ENCODE measurements at places on chromosomes 1 and 21.

- no peak for DNase-seq
Measured at GRCh38 chr1:111747947-111748346, 7.8 kb upstream of the DDX20 start.

DNA sequence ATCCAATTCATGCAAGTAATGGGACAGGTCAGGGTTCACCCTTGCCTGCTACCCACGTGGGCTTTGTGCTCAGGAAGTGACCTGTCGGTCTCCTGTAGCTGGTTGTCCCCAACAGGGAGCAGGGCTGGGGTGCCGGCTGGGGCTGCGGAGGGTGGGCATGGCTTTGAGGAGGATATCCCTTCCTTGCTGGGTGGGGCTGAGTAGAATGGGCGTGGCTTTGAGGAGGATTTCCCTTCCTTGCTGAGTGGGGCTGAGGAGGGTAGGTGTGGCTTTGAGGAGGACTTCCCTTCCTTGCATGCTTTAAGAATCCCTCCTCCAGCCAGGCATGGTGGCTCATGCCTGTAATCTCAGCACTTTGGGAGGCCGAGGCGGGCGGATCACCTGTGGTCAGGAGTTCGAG lies 151.3 kb downstream of the CLIC6 start:
- no peak for DNase-seq

DNA sequence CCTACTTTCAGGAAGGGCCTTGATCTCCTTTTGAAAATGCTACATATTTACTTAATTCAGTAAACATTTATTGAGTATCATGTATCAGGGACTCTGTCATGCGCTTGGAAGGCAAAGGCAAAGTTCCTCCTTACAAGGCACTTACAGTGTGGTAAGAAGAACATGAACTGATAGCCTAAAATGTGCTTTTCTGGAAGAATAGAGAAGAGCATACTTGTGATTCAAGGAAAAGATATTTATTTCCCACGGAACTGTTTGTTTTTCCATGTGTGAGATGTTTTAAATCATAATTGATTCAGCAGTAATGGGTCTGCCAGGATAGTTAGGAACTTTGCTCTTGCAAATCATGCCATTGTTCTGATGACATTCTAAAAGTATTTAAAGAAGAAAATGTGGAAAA lies 110.1 kb upstream of the ZNHIT6 start:
- DNase-seq, result peak; percentile 82

DNA sequence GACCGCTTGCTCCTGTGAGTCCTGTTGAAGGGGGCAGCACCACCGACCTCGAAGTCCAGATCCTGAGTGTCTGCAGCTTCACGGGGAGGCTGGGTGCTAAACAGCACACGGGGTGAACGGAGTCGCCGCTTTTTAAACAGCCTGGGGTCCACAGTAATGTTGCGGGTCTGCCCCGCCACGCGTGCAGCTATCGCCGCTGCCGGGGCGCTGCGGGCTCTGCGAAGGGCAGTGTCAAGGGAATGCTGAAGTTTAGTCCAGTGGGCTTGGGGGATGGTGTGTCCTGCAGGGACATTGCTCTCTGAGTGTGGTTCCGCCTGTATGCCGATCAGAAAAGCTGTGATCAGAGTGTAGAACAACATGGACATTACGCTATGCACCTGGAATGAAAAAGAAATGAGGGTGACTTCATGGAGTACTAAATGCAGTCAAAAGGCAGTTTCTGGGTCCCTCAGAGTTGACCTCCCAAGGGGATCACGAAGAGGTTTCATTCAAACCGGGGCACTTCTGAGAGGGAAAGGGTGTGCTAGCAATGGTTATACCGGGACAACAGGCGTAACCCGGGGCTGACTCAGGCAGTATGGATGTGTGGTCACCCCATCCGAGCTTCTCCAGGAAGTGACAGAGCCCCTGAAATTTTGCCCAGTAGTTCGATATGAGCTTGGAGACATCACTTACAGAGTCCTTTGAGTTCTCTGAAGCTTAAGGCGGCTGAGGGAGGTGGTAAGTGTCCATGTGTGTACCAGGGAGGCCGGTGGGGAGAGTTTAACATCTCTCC lies 51.4 kb downstream of the NGF start:
- DNase-seq, result no peak

GRCh38 chr1:81547261-81547911 lies 253.3 kb upstream of the ADGRL2 start:
- no peak for DNase-seq

- no peak for DNase-seq
Measured at GRCh38 chr1:204413170-204413535, 1.5 kb upstream of the PPP1R15B start.

- DNase-seq, result no peak
Measured at GRCh38 chr1:56646611-56647010, 1.5 kb downstream of the PRKAA2 start.

- DNase-seq, result no peak
Measured at GRCh38 chr1:113451710-113452109, 61.4 kb downstream of the MAGI3 start.

- DNase-seq, result no peak
Measured at GRCh38 chr1:13922466-13923110, 222.6 kb downstream of the PRDM2 start.

DNA sequence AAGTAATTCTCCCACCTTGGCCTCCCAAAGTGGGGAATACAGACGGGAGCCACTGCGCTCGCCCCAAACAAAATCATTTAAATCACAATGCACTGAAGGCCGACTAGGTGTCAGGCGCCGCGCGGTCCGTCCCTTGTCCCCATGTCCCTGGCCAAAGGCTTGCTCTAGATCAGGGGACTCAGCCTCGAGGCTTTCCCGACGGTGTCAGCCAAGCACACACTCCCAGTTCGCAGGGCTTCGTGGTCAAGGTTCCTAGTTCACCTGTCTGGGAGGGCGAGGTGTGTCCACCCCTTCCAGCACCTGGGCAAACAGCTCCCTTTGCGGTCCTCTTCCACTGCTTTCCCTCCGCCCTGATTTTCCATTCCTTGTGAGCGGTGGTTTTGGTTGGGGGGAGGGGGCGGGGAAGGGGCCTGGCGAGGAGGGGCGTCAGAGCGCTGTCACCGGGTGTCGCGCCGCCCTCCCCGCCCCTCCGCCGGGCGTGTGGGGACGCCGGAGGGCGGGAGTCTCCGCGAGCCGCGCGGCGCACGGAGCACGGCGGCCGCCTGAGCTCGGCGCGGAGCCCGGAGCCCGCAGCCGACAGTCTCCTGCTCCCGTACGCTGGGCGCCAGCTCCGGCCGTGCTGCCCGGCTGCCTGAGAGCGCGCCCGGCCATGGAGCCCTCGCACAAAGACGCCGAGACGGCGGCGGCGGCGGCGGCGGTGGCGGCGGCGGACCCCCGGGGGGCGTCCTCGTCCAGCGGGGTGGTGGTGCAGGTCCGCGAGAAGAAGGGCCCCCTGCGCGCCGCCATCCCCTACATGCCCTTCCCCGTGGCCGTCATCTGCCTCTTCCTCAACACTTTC lies at the start of gene STUM:
Gene STUM (plus strand): TSS at position 509 of the 838 bp plus-strand sequence. CDS start 141 bp downstream, at position 650.
- DNase-seq, result no peak

DNA sequence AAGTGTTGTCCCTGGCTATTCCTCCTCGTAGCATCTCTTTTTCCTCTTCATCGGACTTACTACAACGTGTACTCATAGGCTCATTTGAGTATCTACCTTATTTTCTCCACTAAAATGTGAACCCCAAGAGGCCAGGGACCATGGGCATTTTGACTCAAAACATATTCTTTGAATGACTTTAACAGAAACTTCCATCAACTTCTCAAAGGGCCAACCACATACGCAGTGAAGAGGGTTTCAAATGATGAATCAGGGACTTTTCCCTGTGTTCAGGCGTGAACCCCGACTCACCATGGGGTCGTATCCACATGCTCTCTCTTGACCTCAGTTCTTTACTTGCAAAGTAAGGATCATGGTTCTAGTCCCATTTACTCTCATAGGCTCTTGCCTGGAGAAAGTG lies 20.2 kb upstream of the GPR137B start:
- DNase-seq, result no peak

DNA sequence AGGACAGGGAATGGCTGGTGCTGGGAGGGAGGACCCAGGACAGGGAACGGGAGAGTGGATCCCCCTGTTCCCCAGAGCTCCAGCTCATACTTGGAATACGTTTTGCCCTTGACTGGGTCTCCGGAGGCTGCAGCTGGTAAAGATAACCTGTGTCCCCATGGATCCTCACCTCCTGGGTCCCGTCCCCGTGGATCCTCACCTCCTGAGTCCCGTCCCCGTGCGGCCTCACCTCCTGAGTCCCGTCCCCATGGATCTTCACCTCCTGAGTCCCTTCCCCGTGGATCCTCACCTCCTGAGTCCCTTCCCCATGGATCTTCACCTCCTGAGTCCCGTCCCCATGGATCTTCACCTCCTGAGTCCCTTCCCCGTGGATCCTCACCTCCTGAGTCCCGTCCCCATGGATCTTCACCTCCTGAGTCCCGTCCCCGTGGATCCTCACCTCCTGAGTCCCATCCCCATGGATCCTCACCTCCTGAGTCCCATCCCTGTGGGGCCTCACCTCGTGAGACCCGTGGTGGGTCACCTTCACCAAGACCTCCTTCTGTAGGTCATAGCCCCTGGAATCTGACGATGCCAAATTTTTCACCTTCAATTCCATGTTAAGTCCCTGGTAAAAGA lies 61.4 kb downstream of the SCCPDH start:
- DNase-seq, result no peak

DNA sequence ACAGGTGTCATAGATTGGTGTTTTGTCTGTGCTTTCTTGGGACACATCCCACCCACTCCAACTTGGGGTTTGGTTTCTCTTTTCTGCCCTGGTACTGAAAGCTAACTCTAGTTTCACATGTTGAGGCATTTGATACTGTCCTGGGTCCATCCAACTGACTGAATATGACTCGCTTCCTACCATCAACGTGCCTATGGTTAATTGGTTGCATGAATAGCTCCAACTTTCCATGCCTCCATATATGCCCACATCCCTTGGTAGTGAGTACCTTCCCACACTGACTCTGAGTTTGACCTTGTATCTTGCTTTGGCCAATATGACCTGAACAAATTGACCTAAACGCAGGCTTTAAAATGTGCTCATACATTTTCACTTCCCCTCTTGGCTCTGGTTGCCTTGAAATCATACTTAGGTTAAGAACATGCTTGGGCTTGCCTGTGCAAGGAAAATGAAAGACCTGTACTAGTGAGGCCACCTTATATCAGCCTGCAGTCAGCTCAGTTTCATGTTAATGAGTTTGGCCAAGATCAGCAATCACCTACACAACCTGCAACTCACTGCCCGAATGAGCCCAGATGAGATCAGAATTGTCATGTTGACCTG lies 81.0 kb upstream of the KCNK2 start:
- DNase-seq, result no peak

DNA sequence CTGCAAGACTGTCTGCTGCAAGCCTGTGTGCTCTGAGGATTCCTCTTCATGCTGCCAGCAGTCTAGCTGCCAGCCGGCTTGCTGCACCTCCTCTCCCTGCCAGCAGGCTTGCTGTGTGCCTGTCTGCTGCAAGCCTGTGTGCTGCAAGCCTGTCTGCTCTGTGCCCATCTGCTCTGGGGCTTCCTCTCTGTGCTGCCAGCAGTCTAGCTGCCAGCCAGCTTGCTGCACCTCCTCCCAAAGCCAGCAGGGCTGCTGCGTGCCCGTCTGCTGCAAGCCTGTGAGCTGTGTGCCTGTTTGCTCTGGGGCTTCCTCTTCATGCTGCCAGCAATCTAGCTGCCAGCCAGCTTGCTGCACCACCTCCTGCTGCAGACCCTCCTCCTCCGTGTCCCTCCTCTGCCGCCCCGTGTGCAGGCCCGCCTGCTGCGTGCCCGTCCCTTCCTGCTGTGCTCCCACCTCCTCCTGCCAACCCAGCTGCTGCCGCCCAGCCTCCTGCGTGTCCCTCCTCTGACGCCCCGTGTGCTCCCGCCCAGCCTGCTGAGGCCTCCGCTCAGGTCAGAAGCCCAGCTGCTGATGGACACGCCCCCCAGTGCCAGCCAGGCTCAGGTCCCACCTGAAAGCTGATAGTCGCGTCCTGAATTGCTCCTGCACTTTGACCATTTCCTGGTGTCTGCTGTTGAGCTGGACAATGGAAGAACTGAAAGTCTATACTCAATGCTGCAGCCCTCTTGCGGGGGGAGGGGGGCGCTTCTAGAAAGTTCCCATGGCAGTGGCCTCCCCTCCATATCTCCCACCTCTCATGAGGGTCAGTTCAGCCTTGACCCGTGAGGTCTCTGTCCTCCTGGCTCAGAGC lies 1.2 kb downstream of the KRTAP10-4 start:
- no peak for DNase-seq

GRCh38 chr1:21496063-21496462 lies 13.2 kb upstream of the ALPL start:
- no peak for DNase-seq

- DNase-seq, result no peak
Measured at GRCh38 chr1:223815865-223816264, 29.9 kb downstream of the TP53BP2 start.

DNA sequence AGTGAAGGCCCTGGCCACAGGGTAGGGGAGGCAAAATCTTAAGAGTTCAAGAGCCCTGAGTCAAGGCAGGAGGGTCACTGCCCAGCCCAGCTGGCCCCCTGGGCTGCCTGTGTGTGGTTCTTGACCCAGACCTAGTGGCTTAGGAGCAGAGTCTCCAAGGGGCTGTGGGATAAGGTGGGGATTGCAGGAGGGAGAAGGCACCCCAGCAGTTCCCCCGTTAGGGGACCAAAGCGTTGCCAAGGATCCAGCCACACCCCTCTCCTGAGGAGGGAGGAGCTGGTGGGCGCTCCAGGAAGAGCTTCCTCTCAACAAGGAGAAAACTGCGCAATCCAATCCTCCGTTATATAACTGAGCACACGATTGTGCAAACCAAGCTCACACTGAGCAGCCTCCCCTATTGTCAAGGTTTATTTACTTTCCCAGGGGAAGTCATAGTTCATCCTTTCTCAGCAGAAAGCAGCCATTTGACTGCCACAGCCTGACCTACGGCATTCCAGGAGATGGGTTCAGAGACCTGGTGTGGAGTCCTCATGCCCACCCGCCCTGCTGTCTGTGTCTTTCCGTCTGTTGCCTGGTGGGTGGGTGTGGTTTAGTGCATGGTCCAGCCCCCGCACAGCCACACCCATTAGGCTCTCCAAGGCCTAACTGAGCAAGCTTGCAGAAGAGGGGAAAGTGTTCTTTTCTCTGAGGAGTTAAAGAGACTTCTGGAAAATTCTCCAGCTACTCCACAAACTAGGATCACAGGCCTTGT lies 3.5 kb downstream of the EPHX1 start:
- no peak for DNase-seq

DNA sequence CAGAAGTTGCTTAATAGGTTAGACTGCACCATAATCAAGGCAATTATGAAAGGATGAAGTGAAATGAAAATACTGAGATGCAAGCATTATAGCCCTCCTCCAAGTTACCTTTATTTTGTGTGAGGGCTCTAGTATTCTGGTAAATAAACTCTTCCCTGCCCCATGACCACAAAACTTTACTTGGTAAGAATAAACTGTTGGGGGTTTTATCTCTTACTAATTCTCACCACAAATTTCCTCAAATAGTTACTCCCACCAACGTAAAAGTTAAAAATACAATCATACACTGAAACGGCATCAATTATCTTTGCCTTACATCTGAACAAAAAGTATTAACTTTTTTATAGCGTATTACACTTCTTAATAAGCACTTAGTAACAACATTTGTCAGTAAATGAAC lies 29.5 kb downstream of the C21orf91 start:
- DNase-seq, result no peak
